ENCODE measurements at places on chromosomes 12 and 14. TPM values are rescaled to one million over a fixed set of nuclear protein-coding genes. Genes with fewer than 3 reads are reported as not detected.
A peak's percentile ranks its signal among the peaks of the same experiment; 100 is the strongest.

- no peak for DNase-seq
These were observed 487.0 kb downstream of the MED13L start for GRCh38 chr12:115790526-115790925.

GRCh38 chr14:86055512-86056075, 525.6 kb downstream of the FLRT2 start:
- no peak for DNase-seq

DNA sequence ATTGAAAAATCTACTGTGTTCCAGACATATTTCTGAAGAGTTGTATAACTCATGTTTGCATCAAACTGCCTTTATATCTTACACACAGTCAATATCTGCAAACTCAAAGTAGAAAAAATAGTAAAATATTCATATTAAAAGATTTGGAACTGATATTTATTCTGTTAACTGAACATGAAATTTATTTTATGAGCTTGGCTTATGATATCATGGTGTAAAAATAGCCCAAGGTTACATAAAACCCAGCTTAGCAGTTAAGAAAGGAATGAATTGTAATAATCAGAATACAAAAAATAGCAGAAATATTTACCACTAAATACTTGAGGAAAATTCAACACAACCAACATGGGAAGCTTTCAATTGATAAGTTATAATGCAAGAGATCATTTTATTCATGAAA, 367.9 kb downstream of the FLRT2 start:
- DNase-seq: no peak

- no peak for DNase-seq
These were observed 19.7 kb downstream of the ELK3 start for GRCh38 chr12:96213869-96214268.

DNA sequence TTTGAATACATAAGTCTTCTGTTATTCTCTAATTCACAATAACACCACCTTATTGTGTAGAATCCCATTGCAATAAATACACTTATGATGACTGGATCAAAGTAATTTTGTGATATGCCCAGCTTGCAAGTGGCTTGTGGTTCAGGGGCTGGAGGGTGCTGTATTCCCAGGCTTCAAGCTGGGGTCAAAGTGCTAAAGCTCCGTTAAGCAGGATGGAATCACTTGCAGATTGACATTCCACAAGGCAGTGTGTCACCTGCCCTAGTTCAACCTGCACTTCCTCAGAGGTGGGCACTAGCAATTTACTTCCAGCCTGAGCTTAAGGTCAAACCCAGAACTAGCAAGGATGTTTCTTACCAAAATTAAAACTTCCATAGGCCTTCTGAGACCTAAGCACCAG, 166.6 kb downstream of the SSPN start:
- no peak for DNase-seq

DNA sequence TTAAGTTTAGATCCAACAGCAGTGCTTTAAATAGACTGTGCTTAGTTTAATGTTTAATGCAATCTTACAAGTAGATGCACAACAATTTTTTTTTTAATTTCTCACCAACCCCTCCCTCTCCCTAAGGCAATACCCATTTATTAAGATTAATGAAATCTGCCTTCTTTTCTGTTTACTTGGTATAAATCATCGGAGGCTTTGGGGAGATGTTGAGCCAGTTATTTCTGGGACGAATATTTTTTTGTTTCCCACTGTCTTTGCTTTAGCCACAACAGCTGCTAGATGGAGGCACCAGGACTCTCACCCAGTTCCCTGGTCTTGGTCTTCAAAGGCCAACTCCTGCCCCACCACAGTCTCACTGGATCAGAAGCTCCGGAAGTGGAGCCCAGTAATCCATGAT, 113.4 kb downstream of the PLXNC1 start:
- no peak for DNase-seq

DNA sequence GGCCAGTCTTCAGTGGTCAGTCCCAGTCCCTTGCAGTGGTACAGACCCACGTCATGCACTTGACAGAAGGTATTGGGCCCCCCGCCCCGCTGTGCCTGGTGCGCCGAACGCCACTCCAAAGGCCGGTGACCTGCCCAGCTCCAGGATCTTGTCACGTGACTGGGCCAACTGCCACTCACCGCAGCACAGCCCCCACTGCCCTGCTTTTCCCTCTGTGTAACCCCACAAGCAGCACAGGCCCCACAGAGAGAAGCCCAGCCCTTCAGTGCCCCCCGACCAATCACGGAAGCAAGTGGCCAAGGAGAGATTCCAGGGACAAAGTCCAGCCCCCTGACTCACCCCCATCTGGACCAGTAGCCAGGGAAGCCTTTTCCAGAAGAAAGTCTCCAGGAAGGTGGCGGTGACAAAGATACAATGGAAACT, 498 bp downstream of the GPR132 start:
- DNase-seq: peak; percentile 53

GRCh38 chr14:34164162-34164864, 213.4 kb upstream of the EGLN3 start:
- DNase-seq: no peak

Gene CCDC177
- not detected for total RNA-seq

DNA sequence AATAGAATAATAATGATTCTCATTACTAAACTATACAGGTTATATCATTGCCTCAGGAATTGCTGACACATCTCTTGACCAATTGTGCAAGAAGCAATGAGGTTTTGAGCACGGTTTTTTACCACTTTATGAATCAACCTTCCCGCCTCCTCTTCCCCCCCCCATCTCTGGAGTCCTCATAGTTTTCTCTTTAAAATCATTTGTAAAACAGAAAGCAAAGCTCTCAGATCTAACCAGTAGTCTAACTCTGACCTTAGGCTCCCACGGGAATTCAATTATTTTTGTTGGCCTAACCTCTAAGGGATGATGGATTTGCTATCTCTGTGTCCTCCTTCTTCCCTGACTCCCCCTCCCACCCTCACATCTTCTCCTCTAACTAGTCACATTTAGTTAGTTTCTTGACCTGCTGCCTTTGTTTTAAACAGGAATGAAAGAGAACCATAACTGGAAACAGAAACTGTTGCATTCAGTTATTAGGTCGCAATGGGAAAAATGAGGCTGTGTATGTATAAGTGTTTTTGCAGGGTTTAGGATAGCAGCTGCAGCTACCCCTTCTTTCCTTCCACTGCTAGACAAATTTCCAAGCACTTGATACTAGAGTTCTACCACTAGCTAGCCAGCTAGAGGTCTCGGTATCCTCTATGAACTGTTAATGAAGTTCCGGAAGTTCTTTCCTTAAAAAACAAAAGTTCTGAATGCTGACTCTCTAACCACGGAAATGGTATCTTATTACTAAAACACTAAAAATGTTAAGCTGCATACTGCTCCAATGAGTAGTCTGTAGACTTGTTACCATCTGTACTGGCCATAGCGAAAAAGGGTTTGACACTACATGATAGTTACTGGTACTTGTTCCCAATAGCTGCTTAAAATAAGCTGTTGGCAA, 65.4 kb downstream of the TAOK3 start:
- DNase-seq: peak; percentile 36

DNA sequence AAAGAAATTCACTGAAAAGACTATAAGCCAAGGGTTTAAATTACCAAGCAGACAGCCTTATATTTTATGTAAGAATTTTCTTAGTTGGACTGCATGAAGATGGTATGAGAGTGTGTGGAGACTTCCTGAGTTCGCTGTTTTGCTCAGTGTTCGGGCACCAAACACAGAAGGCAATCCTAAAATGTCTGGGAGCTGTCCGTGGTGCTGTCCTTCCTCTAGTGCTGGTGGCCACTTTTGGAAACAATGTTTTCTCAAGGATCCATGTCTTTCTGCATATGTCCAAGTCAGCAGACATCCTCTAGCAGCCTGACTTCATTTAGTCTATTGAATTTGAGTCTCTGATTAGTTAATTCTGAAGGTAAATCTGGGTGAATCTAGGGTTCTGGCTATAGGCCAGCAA, 135.8 kb downstream of the SLC8A3 start:
- no peak for DNase-seq

DNA sequence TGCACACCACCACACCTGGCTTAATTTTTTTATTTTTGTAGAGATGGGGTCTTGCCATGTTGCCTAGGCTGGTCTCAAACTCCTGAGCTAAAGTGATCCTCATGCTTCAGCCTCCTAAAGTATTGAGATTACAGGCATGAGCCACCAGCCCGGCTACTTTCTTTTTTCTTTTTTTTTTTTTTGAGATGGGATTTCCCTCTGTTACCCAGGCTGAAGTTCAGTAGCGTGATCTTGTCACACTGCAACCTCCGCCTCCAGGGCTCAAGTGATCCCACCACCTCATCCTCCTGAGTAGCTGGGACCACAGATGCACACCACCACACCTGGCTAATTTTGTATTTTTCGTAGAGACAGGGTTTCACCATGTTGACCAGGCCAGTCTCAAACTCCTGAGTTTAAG, 51.1 kb downstream of the LIMA1 start:
- DNase-seq: no peak

- DNase-seq: no peak
These were observed at the start of gene ANO4 for GRCh38 chr12:100794441-100795173. ANO4 (plus strand) TSS chr12:100794776; CDS start chr12:100901786, 107,010 bp downstream.

DNA sequence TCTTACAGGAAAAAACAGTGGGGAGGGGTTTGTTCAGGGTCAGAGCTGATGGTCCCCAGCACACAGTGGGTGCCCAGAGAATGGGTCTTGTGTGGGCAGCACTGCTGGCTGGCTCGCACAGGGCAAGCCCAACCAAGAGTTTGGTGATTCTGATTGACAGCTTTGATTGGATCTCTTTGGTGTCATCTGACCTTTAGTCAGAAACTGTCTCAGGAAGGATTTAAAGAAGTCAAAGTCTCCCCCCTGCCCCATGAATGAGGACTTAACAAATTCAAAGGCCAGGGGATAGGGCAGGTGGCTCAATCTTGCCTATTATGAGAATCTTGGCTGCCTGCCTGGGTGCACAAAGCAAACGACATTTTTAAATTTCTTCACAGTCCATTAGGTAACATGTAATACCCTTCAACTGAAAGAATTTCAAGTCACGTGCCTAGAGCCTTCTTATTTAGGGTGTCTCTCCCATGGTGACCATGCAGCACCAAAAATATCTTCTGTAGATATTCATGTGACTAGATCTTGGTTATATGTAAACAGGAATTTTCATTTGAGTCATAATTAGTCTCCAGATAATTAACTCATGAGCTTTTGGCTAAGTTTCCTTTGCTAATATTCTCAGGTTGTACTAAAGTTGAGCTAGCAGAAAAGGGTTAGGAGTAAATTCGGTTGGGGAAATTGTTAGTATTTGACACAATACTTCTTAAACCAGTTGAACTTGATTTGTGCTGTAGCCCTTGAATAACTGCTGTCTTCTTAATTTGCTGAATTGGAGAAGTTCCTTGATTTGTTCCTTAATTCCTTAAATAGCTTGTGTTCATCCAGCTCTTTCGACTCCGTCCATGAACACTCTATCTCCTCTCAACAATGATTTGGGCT, 54.5 kb upstream of the HECTD1 start:
- DNase-seq: no peak

Gene HNRNPC
- total RNA-seq: 1,302 TPM

GRCh38 chr14:93115069-93115820, 480 bp downstream of the ITPK1 start:
- peak; percentile 93 for DNase-seq

DNA sequence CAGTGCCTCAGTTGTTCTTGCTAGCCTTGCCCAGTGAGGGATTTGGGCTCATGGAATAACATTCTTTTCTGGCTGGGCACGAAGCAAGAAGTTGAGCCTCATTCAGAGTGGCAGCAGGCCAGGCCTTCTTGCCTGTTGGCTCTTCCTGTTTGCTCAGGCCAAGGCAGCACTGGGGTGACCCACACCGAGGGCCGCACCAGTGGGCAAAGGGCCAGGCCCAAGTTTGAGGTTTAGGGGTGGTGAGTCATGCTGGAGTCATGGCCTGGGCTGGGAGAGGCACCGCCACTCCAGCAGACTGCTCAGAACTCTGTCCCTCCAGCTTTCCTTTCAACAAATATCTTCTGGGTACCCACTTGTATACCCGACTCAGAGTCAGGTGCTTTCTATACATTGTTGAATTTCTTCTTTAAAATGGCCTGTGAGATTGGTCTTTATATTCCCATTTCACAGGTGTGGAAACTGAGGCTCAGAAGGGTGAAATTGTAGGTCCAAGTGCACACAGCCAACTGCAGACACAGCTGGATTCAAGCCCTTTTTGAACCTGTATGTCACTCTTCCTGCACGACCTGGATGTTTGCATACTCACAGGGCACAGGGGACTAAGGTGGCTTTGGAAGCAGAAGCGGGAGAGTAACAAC, 279.4 kb downstream of the FOXN3 start:
- DNase-seq: no peak

DNA sequence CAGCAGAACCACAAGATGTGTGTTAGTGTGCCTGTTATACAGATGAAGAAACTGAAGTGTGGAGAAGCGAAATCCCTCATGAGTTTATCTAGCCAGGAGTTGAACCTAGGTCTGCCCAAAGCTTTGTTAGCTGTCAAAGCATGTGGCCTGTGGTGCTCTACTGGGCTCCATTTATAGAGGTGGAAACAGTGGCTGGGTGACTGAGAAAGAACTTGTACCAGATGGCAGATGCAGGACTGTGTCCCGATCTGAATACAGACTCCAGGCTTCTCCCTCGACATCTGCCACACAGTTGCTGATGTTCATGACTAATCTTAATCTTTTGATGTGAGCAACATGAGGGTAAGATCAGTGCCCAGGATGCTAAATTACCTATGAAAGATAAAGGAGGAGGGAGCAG, 89.1 kb downstream of the C12orf75 start:
- no peak for DNase-seq

DNA sequence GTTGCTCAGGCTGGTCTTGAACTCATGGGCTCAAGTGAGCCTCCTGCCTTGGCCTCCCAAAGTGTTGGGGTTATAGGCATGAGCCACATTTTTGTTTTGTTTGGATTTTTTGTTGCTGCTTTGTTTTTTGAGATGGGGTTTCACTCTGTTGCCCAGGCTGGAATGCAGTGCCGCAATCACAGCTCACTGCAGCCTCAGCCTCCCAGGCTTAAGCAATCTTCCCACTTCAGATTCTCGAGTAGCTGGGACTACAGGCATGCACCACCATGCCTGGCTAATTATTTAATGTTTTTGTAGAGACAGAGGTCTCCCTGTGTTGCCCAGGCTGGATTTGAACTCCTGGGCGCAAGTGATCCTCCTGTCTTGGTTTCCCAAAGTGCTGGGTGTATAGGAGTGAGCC, 5.7 kb upstream of the PLEK2 start:
- no peak for DNase-seq

Gene NKX2-1
- not detected for total RNA-seq

- DNase-seq: no peak
These were observed 9.1 kb upstream of the HOXC4 start for GRCh38 chr12:54044425-54045103.

DNA sequence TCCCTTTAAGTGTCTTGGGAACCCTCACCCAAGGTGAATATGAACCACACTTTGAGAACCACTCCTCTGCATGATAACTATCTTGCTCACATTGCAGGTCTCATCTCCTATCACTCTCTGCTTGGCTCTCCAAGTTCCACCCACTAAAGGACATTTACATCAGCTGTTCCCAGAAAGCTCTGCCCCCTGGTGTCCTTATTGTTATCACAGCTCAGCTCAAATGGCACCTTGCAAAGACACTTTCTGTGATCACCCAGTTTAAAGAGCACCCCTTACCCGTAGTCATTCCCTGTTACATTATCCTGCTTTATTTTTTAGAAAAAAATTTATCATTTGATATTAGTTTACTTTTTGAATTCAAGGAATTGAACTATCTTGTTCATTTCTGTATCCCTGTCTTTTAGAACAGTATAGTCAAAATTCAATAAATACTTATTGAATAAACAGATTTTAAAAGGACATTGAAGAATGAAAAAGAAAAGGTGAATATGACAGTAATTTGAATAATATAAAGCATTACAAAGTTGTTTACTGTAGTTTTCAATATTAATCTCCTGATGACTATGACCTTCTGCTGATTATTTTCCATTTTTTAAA, 20.5 kb upstream of the GUCY2C start:
- DNase-seq: peak; percentile 20

Gene DEGS2
- 1.8 TPM for total RNA-seq
